ENCODE measurements at places on chromosomes 13 and 19. TPM values are rescaled to one million over a fixed set of nuclear protein-coding genes. Genes with fewer than 3 reads are reported as not detected.

Gene FUT6
- not detected for total RNA-seq

Gene COX6B2
- not detected for total RNA-seq

GRCh38 chr13:87524775-87525174 lies 146.4 kb upstream of the SLITRK5 start:
- H3K4me1 ChIP-seq: no peaks in the 10 kb centered on the region
- H3K4me3 ChIP-seq: no peak overlapping the region
- H3K27ac ChIP-seq: no peak overlapping the region
- H3K36me3 ChIP-seq: no peaks in the 10 kb centered on the region
- no peak for DNase-seq

- H3K36me3 ChIP-seq: peaks cover 7% of the 10 kb centered on the region
- no peaks in the 10 kb centered on the region for H3K27me3 ChIP-seq
- H3K4me3 ChIP-seq: no peak overlapping the region
Measured at GRCh38 chr13:39918620-39919236, 263.3 kb downstream of the COG6 start.

All from chondrocyte (in vitro differentiated cells).